ENCODE measurements at places on chromosomes 5 and 9. TPM values are rescaled to one million over a fixed set of nuclear protein-coding genes. Genes with fewer than 3 reads are reported as not detected.

Gene GRM6
- not detected for total RNA-seq

Gene FBP1
- total RNA-seq, result 0.30 TPM

Gene NMUR2
- not detected for total RNA-seq

DNA sequence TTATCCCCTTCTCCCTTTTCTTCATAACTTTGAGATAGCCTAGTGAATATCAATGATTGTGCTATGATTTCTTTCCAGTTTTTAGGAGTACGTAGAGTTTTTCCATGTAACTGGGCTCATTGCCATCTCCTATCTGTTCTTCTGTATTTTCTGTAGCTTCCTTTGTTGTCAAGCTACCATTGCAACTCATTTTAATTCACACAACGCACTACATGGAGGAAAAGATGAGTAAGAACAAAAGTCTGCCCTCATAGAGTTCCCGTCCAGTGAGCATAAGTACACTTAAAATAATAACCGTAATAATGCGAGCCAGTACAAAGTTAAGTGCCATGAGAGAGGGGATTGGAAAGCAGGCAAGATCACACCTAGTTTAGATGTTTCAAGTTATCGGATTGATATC is 177.7 kb downstream of the PAM start:
- DNase-seq, result no peak

DNA sequence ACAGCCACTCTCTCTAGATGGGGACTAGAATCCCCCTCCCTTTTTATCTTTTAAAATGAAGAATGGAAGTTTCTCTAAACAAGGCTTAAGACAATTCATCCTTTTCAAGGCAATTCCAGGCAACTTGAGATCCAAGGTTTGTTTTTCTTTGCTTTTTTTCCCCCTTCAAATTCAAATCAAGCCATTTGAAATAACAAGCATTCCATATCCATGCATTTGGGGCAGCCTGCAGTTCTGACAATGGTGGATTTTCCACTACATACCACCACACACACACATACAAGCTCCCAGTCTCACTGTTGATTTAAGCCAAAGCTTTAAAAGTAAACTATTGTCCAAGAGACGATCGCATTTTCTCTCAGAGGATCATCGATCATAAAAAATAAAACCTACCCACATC is 424 bp downstream of the INSYN2B start:
- DNase-seq, result no peak

- DNase-seq, result no peak
Measured at GRCh38 chr5:113292462-113292861, 142.3 kb downstream of the TSSK1B start.

- DNase-seq, result no peak
Measured at GRCh38 chr9:116154976-116155697, 1.5 kb downstream of the PAPPA start.

- no peak for DNase-seq
Measured at GRCh38 chr5:32436553-32437242, 7.8 kb downstream of the ZFR start.

DNA sequence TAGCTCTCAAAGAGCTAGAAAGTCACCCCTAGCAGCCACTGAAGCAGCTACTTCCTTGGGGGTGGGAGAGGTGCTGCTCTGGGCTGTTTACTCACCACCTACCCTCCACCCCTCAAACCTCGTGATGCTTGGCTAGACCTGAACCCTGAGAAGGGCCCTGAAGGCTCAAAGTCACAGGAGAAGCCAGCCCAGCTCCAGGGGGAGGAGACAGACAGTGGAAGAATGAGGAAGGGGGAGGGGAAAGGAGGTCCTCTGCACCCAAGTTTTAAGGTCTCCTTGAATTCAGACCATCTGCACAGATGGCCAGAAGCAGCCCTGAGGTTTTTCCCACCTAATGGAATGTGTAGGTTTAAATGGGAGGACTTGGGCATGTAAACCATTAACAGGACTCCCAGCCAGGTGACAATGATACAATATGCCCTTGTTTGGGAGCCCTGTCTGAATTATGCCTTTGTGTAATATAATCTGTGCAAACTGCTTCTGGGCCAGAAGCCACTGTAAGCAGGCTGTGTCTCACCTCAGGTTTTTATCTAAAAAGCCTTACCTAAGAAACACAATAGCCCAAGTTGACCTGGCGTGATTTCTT is 180.5 kb downstream of the PIK3R1 start:
- DNase-seq, result no peak

All from activated CD8-positive, alpha-beta memory T cell treated with anti-CD3 and anti-CD28 coated beads, Interleukin-2, amount 10 ng/mL, durations not matched to agents 7 days and 5 days (primary cell).